ENCODE measurements at places on chromosomes 1 and 21.

GRCh38 chr1:29711582-29712283 lies 475.4 kb downstream of the PTPRU start:
- no peak for DNase-seq

DNA sequence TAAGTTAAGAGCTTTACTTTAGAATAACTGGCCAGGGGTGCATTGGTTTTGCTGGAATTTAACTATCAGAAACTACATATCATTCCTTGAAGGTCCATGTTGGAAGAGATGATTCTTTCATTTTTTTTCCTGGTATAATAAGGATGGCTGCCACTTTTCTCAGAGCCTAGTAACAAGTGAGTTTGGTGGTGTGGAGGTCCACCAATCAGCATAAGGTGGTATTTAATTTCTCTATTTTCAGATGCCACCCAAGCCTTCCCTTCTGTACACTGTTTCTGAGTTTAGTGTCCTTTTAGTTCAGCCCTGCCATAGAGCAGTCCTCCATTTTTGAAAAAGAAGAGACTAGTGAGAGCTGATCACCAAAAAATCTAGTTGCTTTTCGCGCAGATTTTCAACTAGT lies 386.3 kb downstream of the USP25 start:
- DNase-seq: no peak

- no peak for DNase-seq
These were observed 24.2 kb upstream of the ITPKB start for GRCh38 chr1:226762988-226763904.

DNA sequence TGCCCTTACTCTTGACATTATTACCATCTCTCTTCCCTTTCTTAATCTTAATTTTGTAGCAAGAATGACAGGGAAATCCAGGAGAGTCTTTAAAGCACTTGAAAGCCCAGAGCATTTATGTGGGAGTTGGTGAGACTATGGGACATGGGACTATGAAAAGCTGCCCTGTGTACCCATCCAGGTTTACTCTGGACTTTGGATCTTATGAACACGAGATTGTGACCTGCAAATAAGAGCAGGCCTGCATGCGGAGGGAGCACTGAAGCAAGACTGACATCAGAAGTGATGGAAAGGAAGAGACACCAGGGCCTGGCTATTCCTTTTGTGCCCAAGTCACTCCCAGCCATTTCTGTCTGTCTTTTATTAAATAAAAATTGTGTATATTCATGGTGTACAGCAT lies 209.6 kb downstream of the NUF2 start:
- DNase-seq: no peak

DNA sequence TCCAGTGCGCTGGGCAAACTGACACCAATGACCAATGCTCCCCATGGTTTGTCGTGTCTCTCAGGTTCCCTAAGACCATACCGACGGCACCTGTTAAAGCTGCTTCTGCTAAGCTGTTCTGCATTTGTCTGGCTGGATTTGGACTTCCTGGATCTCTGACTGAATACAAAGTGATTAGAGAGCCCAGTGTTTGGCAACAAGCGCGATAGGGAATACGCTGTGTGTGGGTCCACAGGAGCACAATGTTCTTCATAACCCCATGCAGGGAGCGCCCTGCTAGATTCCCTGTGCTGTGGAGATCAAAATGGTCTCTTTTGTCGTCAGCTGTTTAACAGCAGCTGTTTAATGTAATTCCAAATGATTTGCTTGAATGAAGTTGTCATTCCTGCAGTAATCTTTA lies 26.0 kb upstream of the ESRRG start:
- no peak for DNase-seq

GRCh38 chr1:33433509-33434362 lies 2.8 kb upstream of the PHC2 start:
- DNase-seq: no peak

DNA sequence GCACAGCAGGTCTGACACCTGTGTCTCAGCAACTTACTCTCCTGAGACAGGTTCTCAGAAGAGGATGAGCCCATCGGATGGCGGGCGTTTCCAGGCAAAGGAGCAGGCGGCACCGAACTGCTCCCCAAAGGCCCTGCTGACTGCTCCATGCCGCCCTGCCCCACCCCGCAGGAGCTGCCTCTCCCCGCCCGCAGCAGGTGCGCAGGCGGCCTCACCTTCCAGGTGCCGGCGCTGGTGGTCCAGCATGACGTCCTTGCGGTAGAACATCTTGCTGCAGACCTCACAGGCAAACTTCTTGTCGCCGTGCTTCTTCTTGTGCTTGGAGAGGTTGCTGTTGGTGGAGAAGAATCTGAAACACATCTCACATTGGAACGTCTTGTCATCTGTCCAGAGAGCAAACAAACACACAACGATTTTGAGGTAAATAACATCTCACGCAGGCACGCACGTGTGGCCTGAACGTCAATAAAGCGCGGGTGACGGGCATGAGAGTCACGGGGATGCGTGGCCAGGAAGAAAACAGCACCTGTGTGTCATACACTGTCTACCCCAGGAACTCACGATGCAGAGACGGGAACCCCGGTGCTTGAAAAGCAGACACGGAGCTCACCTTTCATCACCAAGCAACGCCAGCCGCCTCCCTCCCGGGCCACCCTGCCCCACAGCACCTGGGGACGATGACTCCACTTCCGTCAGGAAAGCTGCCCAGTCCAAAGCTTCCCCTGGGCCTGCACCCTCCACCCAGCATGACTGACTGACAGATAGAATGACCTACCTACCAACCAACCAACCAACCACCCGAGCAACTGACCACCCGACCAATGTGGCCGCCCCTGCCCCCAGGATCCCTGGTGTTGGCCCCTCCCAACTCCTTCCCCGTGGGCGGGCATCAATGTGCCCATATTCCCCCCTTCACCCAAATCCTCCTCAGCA lies 50.9 kb downstream of the PRDM15 start:
- DNase-seq: peak; percentile 85

DNA sequence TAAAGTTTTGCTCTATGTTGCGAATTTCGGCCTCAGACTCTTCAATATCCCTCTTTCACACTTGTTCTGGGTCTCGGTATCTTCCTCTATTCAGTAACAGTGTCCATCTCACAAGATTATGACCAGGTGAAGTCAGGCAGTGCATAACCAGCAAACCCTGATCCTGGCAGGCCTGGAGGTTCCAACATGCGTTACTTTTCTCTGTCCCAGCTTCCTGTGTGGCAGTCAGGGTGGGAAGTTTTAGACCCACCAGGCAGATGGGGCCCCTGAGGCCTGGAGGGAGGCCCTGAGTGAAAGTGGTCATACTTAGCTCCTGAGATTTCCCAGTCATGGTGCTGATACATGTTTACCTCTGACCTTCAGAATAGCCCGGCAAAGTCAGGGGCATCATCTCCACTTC lies 5.1 kb downstream of the TMEM61 start:
- DNase-seq: no peak

DNA sequence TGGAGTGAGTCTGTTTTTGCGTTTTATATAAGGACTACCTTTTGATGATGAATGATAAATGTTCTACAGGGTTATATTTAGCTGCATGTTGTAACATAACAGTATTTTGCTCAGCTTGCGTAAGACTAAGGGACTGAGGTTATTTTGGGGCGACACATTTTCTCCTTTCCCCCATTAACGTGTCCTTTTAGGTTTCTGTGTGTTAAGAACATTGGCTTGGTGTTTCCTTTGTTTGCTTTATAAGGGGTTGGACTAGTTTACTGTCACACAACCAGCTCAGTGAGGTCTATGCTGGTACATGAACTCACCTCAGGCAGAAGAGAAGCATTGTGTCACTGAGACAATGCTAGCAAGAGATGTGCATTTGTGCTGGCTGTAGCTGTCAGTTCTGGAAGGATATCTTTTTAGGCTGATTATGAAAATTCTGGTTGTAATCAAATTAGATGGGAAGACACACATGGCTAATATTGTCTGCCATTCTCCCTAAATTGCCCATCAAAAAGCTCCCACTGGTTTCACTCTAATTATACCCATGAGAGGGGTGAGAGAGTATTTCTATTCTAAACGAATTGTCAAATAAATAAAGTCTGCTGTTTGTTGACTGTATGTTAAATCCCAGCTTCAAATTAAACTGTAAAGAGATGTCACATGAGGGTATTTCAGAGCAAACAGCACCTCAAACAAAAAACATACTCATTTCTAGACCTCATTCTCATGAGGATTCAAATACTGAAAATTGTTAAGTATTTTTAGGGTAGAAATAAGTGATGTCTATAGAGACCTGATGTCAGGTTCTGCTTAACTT lies 62.6 kb downstream of the CDC14A start:
- no peak for DNase-seq

GRCh38 chr1:154861607-154862094 lies 8.4 kb downstream of the KCNN3 start:
- no peak for DNase-seq

GRCh38 chr1:53642215-53642555 lies 96.8 kb downstream of the GLIS1 start:
- DNase-seq: no peak

Data from NCI-H187 (cell line).